T-cell (primary cell): ENCODE measurements at places on chromosomes 2 and 18. TPM values are rescaled to one million over a fixed set of nuclear protein-coding genes. Genes with fewer than 3 reads are reported as not detected.

DNA sequence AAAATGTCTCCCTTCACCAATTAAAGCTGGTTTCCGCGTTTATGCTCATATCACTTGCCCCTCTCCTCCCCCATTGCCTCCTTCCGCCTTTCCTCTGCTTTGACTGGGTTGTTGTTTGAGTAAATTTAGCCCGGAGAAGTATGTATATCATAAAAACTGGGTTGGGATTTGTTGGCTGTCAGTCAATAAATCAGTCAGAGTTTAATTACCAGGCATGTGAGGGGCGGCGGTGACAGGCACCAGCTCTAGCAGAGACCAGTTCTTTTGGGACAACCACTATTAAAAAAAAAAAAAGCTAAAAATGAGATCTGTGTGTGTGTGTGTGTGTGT lies 382.4 kb upstream of the SMIM21 start:
- H3K4me1 ChIP-seq = no peaks in the 10 kb centered on the region
- H3K27me3 ChIP-seq = peaks cover 7% of the 10 kb centered on the region
- no peaks in the 10 kb centered on the region for H3K36me3 ChIP-seq
- no peak overlapping the region for H3K27ac ChIP-seq
- no peak overlapping the region for H3K4me3 ChIP-seq

GRCh38 chr2:43057026-43057741 lies 169.2 kb downstream of the ZFP36L2 start:
- H3K36me3 ChIP-seq = no peaks in the 10 kb centered on the region
- no peak overlapping the region for H3K4me3 ChIP-seq
- H3K27ac ChIP-seq = no peak overlapping the region
- DNase-seq = no peak
- H3K27me3 ChIP-seq = no peaks in the 10 kb centered on the region

GRCh38 chr18:48084858-48085257 lies 154.4 kb upstream of the SMAD2 start:
- no peaks in the 10 kb centered on the region for H3K27me3 ChIP-seq
- no peak overlapping the region for H3K4me3 ChIP-seq
- H3K4me1 ChIP-seq = no peaks in the 10 kb centered on the region
- H3K36me3 ChIP-seq = no peaks in the 10 kb centered on the region
- DNase-seq = no peak
- no peak overlapping the region for H3K27ac ChIP-seq

The MOGAT1 gene
- not detected for total RNA-seq
